Psoas muscle (tissue), 8 donors: ENCODE measurements at places on chromosomes 4 and X. TPM values are rescaled to one million over a fixed set of nuclear protein-coding genes. Genes with fewer than 3 reads are reported as not detected.
A peak's percentile ranks its signal among the peaks of the same experiment; 100 is the strongest.

- no peaks in the 10 kb centered on the region for H3K36me3 ChIP-seq
- no peak overlapping the region for H3K27ac ChIP-seq
- DNase-seq, result no peak
- H3K27me3 ChIP-seq, result no peaks in the 10 kb centered on the region
- H3K4me1 ChIP-seq, result no peaks in the 10 kb centered on the region
These were observed 15.0 kb upstream of the MSMO1 start for GRCh38 chr4:165312506-165312905.

DNA sequence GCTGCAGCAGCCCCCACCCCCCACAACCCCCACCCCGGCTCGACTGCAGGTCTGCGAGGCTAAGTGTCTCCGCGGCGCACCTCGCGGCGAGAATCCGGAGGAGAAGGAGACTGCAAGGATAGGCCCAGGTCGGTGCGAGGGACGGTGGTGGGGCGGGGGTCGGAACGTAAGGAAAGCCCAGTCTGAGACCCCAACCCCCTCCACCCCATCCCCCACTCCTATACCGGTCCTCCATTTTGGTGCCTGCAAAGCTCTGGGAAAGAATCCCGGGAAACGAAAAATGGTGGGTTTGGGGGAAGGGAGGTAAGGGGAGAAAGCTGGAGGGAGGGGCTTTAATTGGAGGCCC, 614 bp downstream of the BEX3 start:
- peak overlapping the region; percentile 70 for H3K4me3 ChIP-seq
- peak; percentile 50 for DNase-seq
- no peaks in the 10 kb centered on the region for H3K4me1 ChIP-seq
- no peak overlapping the region for H3K27ac ChIP-seq
- no peaks in the 10 kb centered on the region for H3K36me3 ChIP-seq

DNA sequence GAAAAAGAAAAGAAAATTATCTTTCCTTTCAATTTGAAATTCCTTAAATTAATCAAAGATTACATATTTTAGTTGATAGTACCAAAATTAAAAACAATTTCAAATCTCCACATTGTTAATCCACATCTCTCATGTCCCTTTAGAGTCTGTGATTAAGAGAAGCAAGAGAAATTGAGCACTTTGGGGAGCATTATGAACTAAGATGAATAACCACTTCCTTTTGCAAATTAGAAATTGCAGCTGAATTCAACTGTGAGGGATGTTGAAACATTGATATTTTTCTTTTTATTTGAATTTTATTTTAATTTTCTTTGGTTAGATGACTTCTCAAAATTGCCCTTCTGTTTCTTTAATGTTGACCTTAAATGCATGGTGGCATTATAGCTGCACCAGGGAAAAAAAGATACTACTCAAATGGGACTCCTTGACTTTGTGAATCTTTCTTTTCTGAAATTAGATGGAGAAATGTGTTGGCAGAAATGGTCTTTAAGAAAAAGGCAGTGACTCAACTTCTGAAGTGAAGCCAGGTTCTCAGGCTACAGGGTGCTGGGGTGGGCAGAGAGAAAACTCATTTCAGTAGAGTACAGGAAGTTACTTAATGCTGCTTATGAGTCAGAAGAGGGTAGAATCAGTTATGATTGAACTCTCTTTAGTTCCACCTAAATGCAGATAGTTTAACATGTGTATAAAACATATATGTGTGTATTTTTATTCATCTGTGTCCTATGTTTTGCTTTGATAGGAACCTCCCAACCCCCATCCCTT, 92.0 kb upstream of the TNIP3 start:
- no peak overlapping the region for H3K4me3 ChIP-seq
- peaks cover 3% of the 10 kb centered on the region for H3K4me1 ChIP-seq
- H3K36me3 ChIP-seq, result no peaks in the 10 kb centered on the region
- DNase-seq, result no peak
- H3K27ac ChIP-seq, result no peak overlapping the region

GRCh38 chr4:28702571-28702970, 1841.9 kb downstream of the STIM2 start:
- H3K27me3 ChIP-seq, result no peaks in the 10 kb centered on the region
- H3K36me3 ChIP-seq, result no peaks in the 10 kb centered on the region
- no peak overlapping the region for H3K27ac ChIP-seq
- DNase-seq, result no peak

DNA sequence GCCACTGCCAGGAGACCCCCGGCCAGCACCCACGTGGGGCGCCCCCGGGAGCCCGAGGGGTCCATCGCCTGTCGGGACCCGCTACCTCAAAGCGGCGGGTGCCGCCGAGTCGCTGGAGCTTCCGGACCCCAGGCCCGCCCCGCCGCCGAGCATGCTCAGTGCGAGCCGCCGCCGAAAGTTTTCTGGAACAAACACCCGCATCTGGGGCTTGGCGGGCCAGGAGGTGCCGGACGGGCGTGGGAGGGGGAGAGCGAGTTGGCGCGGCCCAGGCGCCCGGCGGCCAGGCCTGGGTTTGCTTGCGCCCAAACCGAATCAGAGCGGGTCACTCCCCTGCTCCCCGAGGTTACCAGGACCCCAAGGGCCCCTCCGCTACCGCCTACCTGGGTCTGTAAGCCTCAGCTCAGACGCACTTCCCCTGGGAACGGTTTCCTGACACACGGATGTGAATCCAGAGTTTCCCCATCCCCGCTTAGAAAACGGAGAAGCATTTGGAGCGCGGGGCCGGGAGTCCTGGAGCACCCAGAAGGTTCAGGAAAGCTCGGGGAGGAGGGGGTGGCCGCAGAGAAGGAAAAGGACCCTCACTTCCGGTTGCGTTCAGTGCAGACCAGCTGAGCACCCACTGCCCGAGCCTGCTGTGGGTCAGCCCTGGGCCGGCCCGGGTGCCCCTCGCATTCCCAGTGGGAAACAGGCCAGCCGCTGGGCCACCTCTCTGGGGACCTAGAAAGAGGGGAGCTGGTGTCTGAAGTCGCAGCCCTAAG, at the start of gene EVC2:
TSS of gene EVC2 (minus strand) at position 111 of the 758 bp plus-strand sequence. CDS start at position 65, 46 bp downstream.
- H3K27me3 ChIP-seq, result peaks cover 50% of the 10 kb centered on the region
- H3K36me3 ChIP-seq, result no peaks in the 10 kb centered on the region
- peak within 1 kb of the TSS; percentile 71 for H3K4me3 ChIP-seq
- peak; percentile 81 for DNase-seq
- H3K27ac ChIP-seq, result peak within 1 kb of the TSS; percentile 53

- peaks cover 100% of the 10 kb centered on the region for H3K36me3 ChIP-seq
- no peak overlapping the region for H3K27ac ChIP-seq
- no peak for DNase-seq
- no peak overlapping the region for H3K4me3 ChIP-seq
These were observed 29.1 kb downstream of the ANAPC4 start for GRCh38 chr4:25406081-25406692.

GRCh38 chr4:71383984-71384383, 45.2 kb downstream of the SLC4A4 start:
- H3K36me3 ChIP-seq, result no peaks in the 10 kb centered on the region
- H3K4me3 ChIP-seq, result no peak overlapping the region
- DNase-seq, result no peak
- no peaks in the 10 kb centered on the region for H3K27me3 ChIP-seq
- no peak overlapping the region for H3K27ac ChIP-seq

GRCh38 chr4:184281231-184282139, 63.8 kb upstream of the ENPP6 start:
- H3K4me3 ChIP-seq, result no peak overlapping the region
- no peaks in the 10 kb centered on the region for H3K36me3 ChIP-seq
- no peak overlapping the region for H3K27ac ChIP-seq
- H3K27me3 ChIP-seq, result no peaks in the 10 kb centered on the region
- no peaks in the 10 kb centered on the region for H3K4me1 ChIP-seq

GRCh38 chrX:16628946-16629595, 20.9 kb upstream of the S100G start:
- DNase-seq, result no peak
- H3K36me3 ChIP-seq, result no peaks in the 10 kb centered on the region
- H3K27me3 ChIP-seq, result peaks cover 7% of the 10 kb centered on the region
- H3K27ac ChIP-seq, result no peak overlapping the region

- H3K4me1 ChIP-seq, result no peaks in the 10 kb centered on the region
- H3K27ac ChIP-seq, result no peak overlapping the region
- no peak for DNase-seq
These were observed 212.7 kb upstream of the TAPT1 start for GRCh38 chr4:16438986-16439385.

DNA sequence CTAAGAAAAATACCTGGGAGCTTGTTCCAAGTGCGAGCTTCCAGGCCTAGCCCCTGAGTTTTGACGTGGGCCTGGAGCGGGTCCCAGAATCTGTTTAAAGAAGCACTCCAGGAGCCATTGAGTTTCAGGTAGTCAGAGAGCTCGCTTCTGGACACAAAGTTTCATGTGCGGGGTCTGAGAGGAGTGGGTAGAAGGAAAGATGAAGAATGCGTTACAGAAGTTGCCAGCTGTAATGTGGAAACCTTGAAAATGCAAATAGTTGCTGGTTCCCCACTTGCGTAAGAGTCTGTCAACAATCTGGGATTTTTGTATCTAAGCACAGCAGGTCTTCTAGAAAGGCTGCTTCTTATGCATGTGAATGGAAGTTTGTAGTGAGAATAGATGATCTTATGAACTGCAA, 77.5 kb upstream of the CLCN4 start:
- no peak for DNase-seq
- no peaks in the 10 kb centered on the region for H3K27me3 ChIP-seq
- no peak overlapping the region for H3K4me3 ChIP-seq
- no peak overlapping the region for H3K27ac ChIP-seq
- no peaks in the 10 kb centered on the region for H3K36me3 ChIP-seq
- H3K4me1 ChIP-seq, result peaks cover 3% of the 10 kb centered on the region

- no peak overlapping the region for H3K27ac ChIP-seq
- no peaks in the 10 kb centered on the region for H3K27me3 ChIP-seq
- H3K4me3 ChIP-seq, result no peak overlapping the region
- DNase-seq, result no peak
- no peaks in the 10 kb centered on the region for H3K4me1 ChIP-seq
These were observed 903.6 kb downstream of the RPA4 start for GRCh38 chrX:97787311-97787710.

GRCh38 chrX:13666836-13667235, 13.9 kb downstream of the TCEANC start:
- H3K36me3 ChIP-seq, result no peaks in the 10 kb centered on the region
- no peak for DNase-seq
- H3K27me3 ChIP-seq, result no peaks in the 10 kb centered on the region
- H3K27ac ChIP-seq, result no peak overlapping the region
- H3K4me3 ChIP-seq, result no peak overlapping the region

GRCh38 chr4:52748432-52748831, 2.8 kb downstream of the ERVMER34-1 start:
- no peak overlapping the region for H3K27ac ChIP-seq
- no peak overlapping the region for H3K4me3 ChIP-seq
- H3K4me1 ChIP-seq, result peaks cover 8% of the 10 kb centered on the region
- peaks cover 32% of the 10 kb centered on the region for H3K27me3 ChIP-seq

DNA sequence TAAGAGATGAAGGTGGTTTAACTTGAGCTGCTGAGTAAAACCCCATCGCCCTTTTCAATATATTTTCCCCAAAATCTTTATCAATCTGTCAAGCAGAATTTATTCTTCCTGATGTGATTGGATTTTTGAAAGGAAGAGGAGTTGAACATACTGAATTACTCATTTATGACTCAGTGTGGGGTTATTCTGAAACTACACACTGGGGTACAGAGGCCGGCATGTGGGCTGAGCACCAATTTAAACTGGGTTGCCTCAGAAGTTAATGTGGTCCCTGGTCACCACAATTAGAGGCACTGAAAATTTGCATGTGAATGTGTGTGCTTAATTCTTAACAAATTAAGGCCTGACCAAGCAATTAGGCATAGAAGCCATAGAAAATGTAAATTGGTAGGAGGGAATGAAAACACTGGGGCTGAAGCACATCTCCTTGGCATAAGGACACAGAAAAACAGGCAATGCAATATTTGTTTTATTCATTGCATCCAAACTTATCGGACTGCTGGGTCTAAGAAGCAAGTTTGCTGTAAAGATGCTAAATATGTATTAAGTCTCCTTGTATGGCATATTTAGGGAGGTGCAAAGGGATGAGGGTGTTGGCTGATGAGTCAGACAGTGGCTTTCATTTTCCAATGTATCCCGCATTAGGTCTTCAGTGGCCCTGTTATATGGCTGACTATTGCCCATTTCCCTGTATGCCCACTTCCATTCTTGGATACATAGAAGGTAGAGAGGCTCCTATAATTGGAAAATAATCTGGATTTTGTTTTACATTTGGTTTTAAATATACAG, 170.9 kb downstream of the IL15 start:
- H3K36me3 ChIP-seq, result no peaks in the 10 kb centered on the region
- no peaks in the 10 kb centered on the region for H3K4me1 ChIP-seq
- no peak for DNase-seq
- no peaks in the 10 kb centered on the region for H3K27me3 ChIP-seq
- H3K4me3 ChIP-seq, result no peak overlapping the region
- H3K27ac ChIP-seq, result no peak overlapping the region

GRCh38 chrX:100356351-100356896, 53.6 kb downstream of the PCDH19 start:
- peaks cover 15% of the 10 kb centered on the region for H3K27me3 ChIP-seq
- H3K4me3 ChIP-seq, result no peak overlapping the region
- H3K4me1 ChIP-seq, result no peaks in the 10 kb centered on the region
- H3K36me3 ChIP-seq, result no peaks in the 10 kb centered on the region
- H3K27ac ChIP-seq, result no peak overlapping the region

DNA sequence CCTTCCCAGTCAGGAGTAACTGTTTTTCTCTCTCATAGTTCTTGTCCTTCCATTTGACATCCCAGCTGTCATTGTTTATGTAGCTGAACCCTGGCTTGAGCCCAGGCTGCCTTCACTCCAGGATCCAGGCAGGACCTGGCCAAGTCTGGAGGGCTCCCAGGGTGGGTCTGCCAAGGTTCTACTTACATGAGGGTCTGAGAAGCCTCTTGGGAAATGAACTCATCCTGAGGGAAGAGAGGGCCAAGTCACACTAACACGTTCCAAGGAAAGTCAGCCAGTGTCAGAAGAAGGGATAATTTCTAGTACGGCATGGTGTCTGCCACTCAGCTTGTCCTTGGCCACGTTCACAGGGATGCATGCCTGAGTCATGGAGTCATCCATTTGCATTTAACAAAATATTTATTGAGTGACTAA, 54.8 kb upstream of the SRD5A3 start:
- H3K4me3 ChIP-seq, result no peak overlapping the region
- no peak overlapping the region for H3K27ac ChIP-seq
- no peaks in the 10 kb centered on the region for H3K27me3 ChIP-seq
- H3K4me1 ChIP-seq, result no peaks in the 10 kb centered on the region
- peak; percentile 33 for DNase-seq
- no peaks in the 10 kb centered on the region for H3K36me3 ChIP-seq

DNA sequence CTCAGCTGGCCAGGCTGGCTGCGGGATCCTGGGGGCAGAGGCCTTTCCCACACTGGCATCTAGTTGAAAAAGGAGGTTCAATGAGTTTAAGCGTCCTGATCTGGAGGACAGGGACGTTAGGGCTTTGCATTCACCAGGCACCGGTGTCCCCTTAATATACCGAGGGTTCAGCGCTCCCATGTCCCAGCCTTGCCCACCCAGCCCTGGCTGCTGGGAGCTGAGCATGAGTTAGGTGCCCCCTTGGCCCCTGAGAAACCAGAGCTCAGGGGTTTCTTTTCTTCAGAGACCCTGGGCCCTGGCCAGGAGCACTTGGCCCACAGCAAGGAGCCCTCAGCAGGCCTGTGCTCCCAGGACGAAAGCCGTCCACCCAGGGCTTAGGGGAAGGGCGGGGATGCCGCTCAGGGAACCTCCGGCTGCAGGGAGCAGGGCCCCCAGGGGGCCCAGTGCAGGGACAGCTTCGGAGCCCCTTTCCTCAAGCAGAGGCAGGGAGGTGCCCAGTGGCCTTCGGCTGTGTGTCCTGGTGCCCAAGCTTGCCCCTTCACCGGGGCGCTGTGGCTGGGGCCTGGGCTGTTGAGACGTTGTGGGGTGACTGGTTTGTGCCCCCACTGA, 20.9 kb upstream of the DUSP9 start:
- no peak overlapping the region for H3K27ac ChIP-seq
- H3K36me3 ChIP-seq, result no peaks in the 10 kb centered on the region
- peaks cover 19% of the 10 kb centered on the region for H3K27me3 ChIP-seq
- no peak for DNase-seq
- no peak overlapping the region for H3K4me3 ChIP-seq

ZNF711 gene
- polyA plus RNA-seq, result 0.25 TPM

WDR17 gene
- polyA plus RNA-seq, result 0.08 TPM

DMP1 gene
- polyA plus RNA-seq, result not detected

BGN gene
- 6.7 TPM for polyA plus RNA-seq

CT45A5 gene
- polyA plus RNA-seq, result not detected

RNF150 gene
- polyA plus RNA-seq, result 2.7 TPM
